ENCODE measurements at places on chromosomes 6 and 20.

GRCh38 chr6:71933881-71934280 lies 47.5 kb downstream of the RIMS1 start:
- no peak for DNase-seq

- DNase-seq: peak; percentile 65
Observed at GRCh38 chr6:83430611-83431544, at the start of gene ME1. Gene ME1, minus strand, starts transcription at chr6:83431051. Its CDS starts 97 bp downstream, at chr6:83430954.

- DNase-seq: no peak
Observed at GRCh38 chr6:139430899-139431601, 56.6 kb upstream of the CITED2 start.

DNA sequence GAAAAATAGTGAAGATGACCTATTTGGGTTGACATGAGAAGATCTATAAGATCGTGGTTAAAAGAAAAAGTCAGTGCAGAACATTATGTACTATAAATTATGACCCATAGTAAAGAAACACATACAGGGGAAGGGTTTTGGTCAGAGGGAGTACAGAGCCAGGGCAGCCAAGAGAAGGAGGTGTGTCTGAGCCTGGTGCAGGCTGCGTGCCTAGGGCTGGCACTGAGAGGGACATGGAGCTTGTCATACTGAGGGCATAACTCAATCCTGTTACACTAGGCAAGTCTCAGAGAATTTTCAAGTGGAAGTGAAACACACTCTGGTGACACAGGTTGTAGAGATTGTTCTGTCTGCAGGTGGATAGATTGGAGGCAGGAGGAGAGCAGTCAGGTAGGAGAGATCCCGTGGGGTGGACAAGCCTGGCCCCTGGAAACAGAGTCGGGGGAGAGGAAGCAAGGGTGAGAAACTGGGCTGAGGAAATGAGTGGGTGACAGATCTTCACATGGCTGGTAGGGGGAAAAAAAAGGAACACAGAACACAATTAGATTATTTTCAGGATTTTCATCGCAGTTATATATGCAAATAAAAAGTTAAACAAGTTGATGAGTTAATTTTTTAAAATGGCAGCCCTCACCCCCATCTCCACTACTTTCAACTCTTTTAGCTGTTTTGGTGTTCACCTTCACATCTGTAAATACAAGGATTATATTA lies 18.5 kb upstream of the RNF39 start:
- DNase-seq: peak; percentile 43

DNA sequence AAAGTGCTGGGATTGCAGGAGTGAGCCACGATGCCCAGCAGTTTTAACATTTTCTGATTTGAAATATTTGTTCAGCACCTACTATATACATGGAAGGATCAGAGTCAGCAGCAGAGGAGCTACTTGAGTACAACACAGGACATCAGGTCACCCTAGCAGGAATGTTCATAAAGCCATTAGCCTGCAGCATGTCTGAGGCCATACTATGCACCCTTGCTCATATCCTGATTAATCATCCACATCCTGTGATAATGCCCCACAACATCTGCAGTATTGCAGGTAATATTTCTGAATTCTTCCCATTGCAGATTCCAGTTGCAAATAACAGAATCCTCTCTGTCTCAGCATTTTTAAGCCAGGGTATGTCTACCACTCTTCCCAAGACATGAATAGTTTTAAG lies 171.0 kb upstream of the PRND start:
- peak; percentile 26 for DNase-seq

GRCh38 chr6:68760941-68761676 lies 126.0 kb downstream of the ADGRB3 start:
- no peak for DNase-seq

- DNase-seq: peak; percentile 80
Observed at GRCh38 chr20:23995905-23996666, 7.5 kb upstream of the GGTLC1 start.

DNA sequence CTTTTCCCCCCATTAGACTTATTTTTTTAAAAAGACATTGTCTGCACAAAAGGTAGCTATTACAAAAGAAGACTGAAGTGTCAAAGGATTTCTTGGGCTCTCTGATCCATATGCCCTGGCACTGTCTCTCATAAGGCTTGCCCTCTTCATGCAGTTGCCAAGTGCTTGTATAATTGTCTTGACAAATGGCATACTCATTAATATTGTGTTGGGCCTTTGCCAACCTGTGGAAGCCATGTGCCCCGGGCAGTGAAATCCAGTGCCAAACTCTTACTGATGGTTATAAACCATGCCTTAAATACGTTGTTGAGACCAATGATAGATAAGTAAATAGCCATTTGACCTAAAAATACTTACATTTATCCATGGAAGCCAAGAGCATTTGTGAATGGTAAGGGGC lies 98.1 kb downstream of the FARS2 start:
- no peak for DNase-seq

GRCh38 chr20:2149507-2149906 lies 47.9 kb downstream of the STK35 start:
- no peak for DNase-seq

DNA sequence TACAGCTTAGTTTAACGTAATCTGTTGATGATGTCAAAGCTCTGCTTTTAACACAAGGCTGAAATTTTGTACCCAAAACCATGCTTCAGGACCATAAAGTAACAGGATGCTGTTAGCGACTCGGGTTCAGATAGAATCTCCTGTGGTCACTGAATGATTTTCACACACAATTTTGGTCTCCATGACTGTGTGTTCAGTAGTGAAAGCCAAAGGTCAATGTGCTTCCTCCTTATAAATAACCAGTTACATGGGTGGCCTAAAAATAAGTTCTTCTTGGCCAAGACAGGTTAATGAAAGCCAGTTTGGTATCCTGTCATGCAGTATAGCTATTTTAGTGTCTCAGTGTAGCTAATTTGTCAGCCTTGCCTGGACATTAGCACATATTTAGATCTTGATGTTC lies 19.1 kb upstream of the LOC128125822 start:
- DNase-seq: no peak

DNA sequence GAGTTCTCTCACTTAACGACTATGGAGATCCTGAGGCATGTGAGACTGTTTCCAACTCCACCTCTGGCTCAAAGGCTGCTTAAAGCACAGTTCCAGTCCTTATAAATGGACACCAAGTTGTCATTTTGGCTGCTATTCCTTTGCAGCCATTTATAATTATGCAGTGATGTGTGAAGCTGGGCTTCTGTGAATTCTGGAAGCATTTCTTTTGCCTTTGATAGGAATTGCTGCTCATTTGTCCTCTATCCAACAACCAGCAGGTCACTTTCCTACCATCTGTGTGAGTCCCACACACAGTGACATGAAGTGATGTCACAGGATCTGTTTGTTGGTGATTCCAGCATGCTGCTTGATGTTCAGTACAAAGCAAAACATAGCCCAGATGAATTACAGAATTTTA lies 28.5 kb upstream of the EFHC1 start:
- DNase-seq: no peak

- no peak for DNase-seq
Observed at GRCh38 chr6:144854654-144855053, 569.5 kb downstream of the UTRN start.
